Activated CD4-positive, alpha-beta T cell treated with anti-CD3 and anti-CD28 coated beads for 36 hours (primary cell): ENCODE measurements at places on chromosomes 11 and 22.
A peak's percentile ranks its signal among the peaks of the same experiment; 100 is the strongest.

- DNase-seq, result no peak
Measured at GRCh38 chr11:33476945-33477606, 219.9 kb downstream of the HIPK3 start.

GRCh38 chr11:15893080-15893492, 463.3 kb downstream of the SOX6 start:
- no peak for DNase-seq

DNA sequence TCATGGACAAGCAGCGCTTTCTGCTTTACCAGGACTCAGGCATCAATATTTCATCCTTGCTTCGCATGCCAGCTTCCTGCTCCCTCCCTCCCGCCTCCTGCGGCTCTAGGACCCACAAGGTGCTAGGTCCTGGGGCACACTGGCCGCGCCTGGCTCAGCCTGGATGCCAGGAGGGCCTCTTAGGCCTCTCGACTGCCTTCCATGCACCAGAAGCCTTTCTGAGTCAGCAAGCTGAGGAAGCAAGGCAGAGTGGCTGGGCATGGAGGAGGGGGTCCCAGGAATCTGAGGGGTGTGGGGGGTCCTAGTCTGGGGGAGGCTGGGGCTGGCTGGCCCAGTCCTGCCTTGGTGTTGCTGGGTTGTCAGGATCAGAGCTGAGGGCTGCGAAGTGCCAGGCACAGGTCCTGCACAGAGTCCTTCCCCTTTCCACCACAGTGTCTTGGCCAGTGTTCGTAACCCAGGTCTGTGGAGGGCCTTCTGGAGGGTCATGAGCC, 61.0 kb upstream of the THY1 start:
- no peak for DNase-seq

GRCh38 chr22:20486229-20486628, 9.4 kb downstream of the KLHL22 start:
- no peak for DNase-seq

DNA sequence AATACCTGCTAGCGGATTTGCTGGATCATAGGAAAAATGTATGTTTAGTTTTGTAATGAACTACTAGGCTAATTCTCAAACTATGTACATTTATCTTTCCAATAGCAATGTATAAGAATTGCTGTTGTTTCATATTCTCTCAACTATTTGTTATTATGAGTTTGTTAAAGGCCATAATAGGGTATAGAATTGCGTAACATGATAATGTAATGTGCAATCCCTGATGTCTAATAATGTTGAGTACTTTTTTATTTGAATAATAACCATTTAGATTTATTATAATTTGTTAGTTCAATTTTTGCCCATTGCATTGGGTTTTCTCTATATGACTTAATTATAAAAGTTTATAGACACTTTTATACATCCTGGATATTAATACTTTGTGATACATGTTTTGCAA, 801.6 kb downstream of the LUZP2 start:
- DNase-seq, result no peak

GRCh38 chr11:88297421-88297820, 40.1 kb downstream of the CTSC start:
- no peak for DNase-seq

DNA sequence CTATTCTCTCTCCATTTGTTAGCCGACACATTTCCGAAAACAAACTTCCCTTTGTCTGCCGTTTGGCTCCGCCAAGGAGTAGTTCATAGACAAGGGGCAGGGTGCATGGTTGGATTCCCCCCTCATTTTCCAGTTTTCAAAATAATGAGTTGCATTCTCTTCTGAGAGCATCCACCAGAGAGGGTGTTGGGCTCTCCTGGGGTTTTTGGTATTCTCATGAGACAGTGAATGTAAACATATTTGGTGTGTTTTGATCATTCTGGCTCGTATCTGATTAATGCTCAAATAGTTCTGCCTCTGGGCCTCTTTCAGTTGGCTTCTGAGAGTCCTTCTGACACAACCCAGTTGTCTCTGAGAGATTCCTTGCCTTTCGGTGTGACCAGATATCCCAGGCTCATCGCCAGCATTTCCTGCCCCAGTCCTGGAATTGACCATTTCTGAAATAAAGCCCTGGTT, 21.7 kb downstream of the GRAMD4 start:
- no peak for DNase-seq

GRCh38 chr11:1765871-1766718, 2.4 kb upstream of the CTSD start:
- DNase-seq, result peak; percentile 41

GRCh38 chr11:62142921-62143320, 19.1 kb downstream of the INCENP start:
- no peak for DNase-seq

DNA sequence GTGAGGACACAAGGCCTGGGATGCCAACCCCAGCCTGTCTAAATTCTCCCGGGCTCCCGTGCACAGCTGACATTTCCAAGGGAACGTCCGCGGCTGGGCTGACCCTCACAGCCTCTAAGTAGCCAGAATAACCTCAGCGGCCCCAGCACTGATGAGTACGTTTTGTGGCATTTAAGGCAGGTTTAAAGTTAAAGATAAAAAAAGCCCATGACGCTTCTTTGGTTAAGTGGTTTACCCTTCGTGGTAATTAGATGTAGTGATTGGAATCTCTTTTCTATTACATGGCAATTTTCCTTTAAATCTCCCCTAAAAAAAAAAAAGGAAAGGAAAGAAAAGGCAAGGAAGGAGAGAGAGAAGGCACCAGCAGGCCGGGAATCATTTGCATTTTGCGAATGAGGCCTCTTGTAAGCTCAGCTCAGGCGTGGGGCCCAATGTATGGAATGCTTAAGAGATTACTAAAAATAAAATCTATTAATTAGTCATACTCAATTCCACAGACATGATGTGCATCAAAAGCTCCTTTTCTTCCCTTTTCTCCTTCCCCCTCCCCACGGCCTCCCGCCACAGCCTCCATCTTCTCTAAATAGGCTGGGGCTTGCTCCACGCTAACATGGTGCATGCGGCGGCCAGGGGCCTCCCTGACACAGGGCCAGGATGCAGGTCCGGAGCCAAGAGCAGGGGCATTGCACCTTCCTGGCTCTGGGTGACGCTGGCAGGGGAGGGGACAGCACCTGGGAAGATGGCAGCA, 44.1 kb downstream of the MACROD1 start:
- DNase-seq, result no peak

DNA sequence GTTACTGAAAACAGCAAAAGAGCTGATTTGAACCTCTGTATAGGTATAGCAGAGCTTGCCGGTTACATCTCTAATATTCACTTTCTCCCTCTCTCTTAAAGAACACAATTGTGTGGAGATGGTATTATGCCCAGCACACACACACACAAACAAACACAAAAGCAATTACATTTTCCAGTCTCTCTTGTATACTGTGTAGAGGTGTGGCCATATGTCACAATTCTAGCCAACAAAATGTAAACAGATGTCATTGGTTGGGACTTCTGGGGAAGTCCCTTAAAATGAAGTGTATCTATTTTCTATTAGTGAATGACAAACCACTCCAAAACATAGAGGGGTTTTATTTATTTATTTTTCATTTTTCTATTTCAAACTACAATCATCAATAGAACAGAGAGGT, 12.8 kb downstream of the KCTD14 start:
- DNase-seq, result no peak

DNA sequence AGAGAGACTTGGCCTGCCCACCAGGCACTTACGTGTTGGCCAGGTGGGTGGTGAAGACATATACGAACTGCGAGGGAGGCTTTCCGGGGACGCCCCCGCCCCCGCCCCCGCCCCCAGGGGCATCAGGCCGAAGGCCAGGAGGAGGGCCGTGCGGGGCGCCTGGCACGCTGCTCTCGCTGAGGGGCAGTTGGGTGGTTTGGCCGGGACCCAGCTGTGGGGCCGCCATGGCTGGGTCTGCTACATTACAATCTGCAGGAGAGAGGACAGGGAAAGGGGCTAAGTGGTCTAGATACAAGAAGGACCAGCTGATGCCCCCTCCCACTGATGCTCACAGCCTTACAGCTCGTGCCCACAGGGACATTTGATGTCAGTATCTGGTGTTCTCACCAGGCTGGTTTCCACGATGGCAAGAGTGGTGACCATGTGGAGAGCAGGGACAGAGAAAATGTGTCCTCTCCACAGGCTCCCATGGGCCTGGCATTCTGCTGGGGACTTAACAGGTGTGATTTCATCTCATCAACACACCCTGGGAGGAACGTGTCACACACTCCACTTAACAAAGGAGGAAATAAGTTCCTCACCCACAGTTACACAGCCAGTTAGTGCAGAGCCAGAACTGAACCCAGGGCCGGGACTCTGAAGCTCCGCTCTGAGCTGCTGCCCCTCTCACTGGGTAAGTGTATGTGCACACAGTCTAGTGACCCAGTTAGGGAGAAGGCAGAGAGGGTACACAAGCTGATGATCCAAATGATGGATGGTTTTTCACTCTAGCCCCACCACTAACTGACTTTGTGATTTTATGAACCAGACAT, 19.7 kb downstream of the CXCR5 start:
- DNase-seq, result no peak

DNA sequence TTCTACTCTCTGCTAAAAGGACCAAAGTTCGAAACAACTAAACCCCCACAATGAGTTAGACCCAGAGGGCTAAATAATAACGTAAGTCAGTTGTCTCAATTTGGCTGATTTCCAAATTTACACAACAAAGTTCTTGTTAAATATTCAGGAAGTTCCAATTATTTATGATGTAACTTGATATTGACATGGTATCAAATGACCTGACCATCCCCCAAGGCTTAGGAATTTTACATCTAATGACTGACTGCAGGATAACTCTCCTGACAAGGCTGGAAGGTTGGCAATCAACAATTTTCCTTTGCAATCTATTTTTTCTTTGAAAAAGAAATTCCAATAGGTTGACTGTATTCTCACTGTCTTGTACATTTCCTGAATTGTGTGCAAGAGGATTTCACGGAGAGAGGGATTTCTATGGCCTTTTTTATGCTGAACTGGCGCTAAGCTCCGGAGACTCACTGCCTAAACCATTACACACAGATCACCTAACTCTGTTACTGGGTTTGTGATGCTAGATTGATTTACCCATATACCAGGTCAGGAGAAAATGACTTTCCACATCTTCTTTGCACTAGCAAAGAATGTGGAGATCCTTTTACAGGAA, 9.6 kb upstream of the CDON start:
- no peak for DNase-seq

DNA sequence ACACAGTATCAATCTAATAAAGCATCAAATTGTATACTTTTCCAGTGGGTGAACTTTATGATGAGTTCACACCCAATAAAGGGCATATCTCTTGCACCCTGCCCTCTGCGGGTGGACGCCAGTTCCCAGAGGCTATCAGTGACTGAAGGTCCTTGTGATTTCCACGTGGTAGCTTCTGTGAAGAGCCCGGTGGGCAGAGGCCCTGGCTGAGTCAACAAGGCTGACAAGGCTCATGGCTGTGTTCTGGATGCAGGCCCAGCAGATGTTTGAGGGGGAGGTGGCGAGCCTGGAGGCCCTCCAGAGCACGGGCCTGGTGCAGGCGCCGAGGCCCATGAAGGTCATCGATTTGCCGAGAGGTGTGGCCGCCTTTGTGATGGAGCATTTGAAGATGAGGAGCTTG, 71.4 kb downstream of the PIWIL3 start:
- DNase-seq, result no peak

GRCh38 chr11:66106786-66107599, 36.9 kb downstream of the PACS1 start:
- DNase-seq, result peak; percentile 60

DNA sequence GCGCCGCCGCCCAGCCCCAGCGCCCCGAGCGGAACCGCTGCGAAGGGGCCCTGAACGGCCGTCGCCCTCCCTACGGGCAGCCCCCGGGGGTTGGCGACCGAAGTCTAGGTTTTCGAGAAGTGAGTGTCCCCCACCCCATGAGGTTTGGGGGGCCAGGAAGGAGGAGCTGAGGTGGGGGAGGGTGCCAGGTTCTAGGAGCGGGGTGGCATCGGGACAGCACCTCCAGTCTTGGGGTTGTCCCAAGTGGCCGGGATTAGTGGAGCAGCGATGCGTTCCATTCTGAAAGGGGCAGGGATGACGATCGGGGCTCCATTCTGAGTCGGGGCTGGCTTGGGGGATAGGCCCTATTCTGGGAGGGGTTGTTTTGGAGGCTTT, 408 bp downstream of the PPP2R5B start:
- DNase-seq, result peak; percentile 46

GRCh38 chr11:59151761-59152160, 9.1 kb downstream of the FAM111A start:
- no peak for DNase-seq

DNA sequence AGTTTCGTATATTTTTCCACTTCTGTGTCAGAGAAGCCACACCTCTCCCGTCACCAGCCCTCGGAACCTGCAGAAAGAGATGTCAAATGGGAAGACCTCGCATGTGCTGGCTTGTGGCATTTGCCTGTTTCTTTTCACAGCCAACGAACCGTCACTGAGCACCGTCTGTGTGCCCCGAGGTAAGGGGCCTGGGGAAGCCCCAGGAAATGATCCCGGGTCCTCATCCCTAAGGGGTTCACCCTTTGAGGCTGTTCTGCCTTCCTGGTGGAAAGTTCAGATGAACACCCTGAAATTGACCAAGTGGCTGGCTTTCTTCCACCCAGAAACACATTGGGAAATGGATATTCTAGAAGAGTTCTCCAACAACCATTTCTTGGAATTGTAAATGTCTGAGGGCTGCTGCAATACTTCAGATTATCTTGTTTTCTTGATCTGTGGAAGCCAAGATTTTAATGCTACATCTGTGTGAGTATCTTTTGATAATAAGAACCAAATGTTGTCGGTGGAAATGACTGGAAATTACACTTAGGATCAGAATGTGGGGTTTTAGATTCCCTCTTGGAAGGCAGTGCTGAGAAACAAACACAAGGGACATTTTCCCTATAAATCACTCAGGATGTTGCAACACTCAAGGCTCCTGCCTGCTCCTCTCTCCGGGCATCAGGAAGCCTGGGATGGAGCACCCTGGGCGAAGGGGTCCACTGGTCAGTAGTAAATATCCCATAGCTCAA, 37.6 kb downstream of the RIBC2 start:
- no peak for DNase-seq

GRCh38 chr11:33052231-33052630, 12.9 kb downstream of the TCP11L1 start:
- DNase-seq, result no peak

- DNase-seq, result no peak
Measured at GRCh38 chr11:122235615-122236014, 119.6 kb upstream of the BLID start.

DNA sequence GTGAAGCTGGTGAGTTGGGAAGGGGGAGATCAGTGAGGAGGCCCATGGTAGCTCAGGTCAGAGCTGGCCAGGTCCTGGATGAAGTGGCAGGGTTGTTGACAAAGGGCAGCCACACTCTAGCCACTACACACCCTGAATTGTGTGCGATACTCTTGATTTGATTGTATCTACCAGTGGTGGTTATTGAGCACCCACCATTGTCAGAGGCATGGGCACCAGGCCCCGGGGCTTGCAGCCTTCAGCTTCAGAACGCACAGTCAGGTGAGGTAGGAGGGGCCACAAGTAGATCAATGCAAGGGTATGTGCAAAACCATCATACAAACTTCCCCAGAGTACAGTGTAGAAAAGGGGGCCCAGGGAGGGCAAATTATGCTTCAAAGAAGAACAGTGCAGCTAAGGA, 38.1 kb downstream of the MICAL2 start:
- DNase-seq, result no peak

- DNase-seq, result no peak
Measured at GRCh38 chr22:47019012-47019790, 256.8 kb downstream of the TBC1D22A start.
